ENCODE measurements at places on chromosomes 3 and 15.

GRCh38 chr15:63553388-63553791, 43.8 kb upstream of the FBXL22 start:
- DNase-seq: no peak

DNA sequence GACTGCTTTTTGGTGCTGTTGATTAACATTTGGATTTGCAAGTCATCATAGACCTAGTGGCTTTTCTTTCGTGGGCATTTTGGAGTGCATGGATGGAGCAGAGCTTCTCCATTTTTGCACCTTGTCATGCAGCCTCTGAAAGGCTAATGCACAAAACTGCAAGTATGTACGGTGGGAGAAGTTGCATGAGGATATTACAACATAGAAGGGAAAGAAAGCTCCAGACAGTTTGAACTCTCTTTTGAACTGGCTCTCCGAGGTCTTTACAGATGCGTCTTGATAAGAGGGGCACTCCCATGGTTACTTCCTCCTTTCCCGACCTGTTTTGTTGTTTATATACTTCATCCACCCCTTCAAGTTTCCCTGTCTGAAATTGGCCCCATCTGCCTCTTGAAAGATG, 147.1 kb upstream of the GBE1 start:
- DNase-seq: no peak

GRCh38 chr15:80563372-80563997, 131.6 kb upstream of the ABHD17C start:
- DNase-seq: no peak

- DNase-seq: peak; percentile 28
These were observed at the start of gene CAMK2N2 for GRCh38 chr3:184261270-184261853. Gene CAMK2N2 (minus strand): TSS chr3:184261553. CDS start chr3:184261285, 268 bp downstream.

- DNase-seq: no peak
These were observed 274 bp upstream of the ZCWPW2 start for GRCh38 chr3:28348265-28348628.

DNA sequence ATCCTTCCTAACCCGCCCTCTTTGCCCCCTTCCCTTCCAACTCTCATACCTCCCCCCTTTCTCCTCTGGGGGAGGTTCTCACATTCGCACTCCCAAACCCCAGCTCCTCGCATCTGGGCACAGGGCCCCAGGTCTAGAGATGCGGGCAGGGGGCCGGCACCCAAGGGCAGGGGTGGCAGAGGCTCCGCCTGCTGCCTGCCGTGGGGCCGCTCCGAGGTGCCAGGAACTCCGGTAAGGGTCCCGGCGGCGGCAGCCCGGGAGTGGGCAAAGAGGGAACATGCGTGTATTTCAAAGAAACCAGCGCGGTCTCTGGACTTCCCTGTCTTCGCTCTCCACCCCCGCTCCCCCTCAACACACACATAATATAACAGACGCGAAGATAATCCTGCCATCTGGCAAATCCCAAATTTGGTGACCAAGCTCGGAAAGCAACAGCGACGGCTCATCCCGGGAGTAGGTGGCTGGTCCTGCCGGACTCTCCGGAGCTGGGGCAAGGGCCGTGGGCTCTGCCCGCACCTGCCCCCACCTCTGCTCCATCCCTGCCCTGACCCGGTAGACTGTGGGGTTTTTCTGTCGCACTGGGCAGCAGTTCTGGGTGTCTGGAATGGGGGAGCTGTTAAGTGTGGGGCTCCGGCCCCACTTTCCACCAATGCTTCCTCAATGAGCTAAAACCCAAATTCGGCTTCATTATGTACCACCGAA, 31.0 kb downstream of the NR2F2 start:
- no peak for DNase-seq

- DNase-seq: no peak
These were observed 36.3 kb downstream of the MBNL1 start for GRCh38 chr3:152305075-152305474.

DNA sequence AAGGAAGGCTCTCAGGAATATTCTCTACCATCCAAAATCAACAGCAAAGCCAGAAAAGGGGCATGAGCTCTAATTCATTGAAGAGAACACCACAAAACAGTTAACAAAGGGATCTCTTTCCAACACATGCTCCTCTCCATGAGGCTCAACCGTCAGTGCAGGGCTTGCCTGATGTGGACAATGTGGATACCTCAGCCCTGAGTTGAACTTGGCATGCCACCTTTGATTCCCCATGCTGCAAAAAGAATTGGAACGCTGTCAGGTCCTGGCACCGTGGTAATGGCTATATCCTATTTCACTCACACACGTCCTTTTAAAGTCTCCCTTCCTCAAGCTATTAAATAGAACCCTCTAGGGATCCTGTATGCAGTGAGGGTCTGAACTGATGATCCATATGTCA, 30.7 kb upstream of the IP6K2 start:
- no peak for DNase-seq

- no peak for DNase-seq
These were observed 32.5 kb downstream of the PLXNA1 start for GRCh38 chr3:127015282-127016042.

GRCh38 chr3:27610800-27611525, 111.2 kb downstream of the EOMES start:
- no peak for DNase-seq

DNA sequence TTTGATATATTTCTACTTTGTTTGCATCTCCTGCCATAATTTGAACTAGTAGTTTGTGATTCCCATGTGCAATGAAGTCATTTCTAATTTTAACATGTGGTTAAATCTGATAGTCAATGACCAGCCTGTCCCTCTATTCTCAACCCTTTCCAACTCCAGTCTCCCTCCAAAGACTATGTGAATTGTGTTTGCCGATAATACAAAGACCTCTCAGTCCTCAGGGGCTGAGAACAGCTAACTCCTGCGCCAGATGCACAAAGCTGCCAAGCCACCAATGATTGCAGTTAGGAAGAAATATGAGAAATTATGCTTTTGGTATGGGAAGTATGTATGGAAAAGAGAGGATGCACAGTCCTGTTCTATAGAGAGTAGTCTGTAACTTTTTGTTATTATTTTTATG, 54.0 kb downstream of the KCNH8 start:
- no peak for DNase-seq

GRCh38 chr3:142022381-142022780, 127.0 kb downstream of the TFDP2 start:
- DNase-seq: no peak

- DNase-seq: no peak
These were observed 11.4 kb upstream of the MEX3B start for GRCh38 chr15:82056958-82057823.

- no peak for DNase-seq
These were observed 451.4 kb upstream of the ARPP21 start for GRCh38 chr3:35187908-35188307.

DNA sequence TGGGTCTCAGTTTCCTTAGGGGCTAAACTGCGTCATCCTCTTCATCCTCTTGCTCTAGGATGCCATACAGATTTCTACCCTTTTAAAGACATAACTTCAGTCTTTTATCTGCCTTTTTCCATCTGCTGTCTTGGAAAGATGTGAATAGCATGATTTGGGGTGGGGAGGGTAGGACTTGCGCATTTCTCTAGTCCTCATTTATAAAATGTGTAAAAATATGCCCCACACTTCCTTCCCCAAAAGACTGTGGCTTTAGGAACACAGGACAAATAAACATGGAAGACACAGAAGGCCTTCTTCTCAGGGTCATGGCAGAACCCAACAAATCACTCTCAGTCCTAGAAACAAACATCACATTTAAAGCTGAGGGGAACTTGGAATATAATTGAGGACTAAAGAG, 48.4 kb upstream of the BCL6 start:
- DNase-seq: no peak

- no peak for DNase-seq
These were observed 730 bp upstream of the RORA start for GRCh38 chr15:61229883-61230180.

DNA sequence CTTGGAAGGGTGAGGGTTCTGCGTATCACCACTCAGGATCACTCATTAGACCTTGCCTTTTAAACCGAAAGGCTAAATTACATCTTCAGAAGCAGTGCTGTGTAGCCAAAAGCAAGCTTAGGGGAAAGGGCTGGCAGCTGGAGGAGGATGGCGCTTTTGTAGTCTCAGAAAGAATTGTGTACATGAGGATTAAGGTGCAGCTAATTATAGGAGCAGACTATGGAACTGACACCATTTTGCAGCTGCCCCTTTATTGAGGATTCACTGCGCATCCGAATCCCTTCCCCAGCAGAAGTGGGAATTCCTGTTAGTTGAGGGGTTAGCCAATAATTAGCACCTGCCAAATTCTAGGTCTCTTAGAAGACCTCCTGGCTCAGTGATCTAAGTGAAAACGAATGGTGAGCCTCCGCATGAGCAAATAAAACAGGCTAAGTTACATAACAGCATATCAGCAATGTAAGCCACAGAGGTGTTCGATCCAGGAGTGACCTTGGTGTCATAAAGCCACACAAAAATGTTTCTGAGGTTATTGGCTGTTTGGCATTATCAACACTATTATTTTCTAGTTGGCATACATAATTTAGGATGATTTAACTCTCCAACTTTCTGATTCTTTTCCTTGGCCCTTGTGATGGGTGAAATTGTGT, 42.6 kb upstream of the SEMA6D start:
- no peak for DNase-seq

DNA sequence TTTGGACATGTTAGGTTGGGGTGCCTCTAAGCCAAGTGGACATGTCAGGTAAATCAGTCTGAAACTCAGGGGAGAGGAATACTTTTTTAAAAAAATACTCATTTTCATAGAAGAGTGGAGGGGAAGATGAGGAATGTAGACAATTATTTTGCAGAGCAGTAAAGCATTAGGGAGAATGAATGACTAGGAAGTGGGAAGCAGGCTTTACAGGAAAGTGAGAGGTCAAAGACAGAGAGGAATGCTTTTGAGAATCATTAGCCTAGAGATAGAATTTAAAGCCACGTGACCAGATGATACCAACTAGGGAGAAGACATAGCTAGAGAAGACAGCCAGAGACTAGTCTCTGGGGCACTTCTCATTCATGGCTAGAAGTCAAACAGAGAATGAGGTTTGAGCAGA, 91.0 kb downstream of the RAD18 start:
- no peak for DNase-seq

DNA sequence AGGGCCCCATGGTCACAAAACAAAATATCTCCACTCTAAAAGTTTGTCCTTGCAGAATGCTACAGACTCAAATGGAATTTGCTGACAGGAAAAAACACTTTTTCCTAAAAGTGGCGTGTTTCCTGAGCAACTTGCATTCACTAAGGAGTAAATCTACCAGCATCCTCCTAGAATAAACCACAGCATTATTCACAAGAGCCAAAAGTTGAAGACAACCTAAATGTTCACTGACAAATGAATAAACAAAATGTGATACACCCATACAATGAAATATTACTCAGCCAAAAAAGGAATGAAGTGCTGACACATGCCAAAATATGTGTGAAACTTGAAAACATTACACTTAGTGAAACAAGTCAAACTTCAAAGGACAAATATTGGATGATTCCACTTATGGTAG, 28.9 kb downstream of the ITGB5 start:
- no peak for DNase-seq

DNA sequence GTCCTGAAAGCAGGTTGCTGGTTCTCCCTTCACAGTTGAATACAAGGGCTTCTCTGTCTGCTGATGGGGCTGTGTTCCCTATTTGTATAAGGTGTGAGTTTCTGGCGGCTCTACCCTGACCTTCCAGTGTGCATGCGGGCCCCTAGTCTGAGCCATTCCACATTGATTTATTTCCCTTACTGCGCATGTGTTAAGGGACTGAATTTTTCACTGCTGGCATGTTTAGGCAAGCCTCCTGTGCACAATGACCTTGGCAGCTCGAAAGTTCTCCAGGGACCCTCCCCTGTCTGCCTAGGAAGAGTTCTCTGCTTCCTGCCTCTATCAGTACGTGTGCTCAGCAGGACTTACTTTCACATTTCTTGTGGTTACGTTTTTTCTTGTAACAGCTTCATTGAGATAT, 11.4 kb downstream of the TRAK1 start:
- DNase-seq: no peak

DNA sequence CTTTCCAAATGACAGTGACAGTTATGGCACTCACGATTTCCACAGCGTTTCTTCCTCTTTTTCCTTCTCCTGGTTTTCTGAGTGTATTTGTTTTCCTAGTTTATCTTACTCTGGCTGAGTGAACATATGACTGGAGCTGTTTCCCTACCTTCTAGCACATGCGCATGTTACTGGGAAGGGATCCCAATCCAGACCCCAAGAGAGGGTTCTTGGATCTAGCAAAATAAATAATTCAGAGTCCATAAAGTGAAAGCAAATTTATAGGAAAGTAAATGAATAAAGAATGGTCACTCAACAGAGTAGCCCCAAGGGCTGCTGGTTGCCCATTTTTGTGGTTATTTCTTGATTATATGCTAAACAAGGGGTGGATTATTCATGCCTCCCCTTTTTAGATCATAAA, 23.8 kb downstream of the METTL6 start:
- no peak for DNase-seq

- DNase-seq: no peak
These were observed 4.3 kb downstream of the EPHB1 start for GRCh38 chr3:134799393-134799792.

DNA sequence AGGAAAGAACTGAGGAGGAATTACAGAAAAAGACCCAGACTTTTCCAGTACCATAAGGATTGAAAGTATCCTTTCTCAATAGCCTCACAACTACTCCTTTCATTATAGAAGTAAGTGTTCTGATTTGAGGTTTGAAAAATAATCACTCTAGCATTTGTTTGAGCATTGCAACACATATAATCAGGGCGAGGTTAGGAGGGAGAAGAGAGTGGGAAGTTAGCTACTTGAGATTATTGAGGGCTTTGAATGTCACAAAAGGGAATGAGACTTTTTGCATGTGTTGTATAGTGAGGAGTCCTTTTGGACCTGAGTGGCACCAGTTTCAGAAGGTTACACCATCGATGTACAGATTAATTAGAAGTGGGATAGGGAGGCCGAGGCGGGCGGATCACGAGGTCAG, 65.2 kb upstream of the TNIK start:
- DNase-seq: no peak

DNA sequence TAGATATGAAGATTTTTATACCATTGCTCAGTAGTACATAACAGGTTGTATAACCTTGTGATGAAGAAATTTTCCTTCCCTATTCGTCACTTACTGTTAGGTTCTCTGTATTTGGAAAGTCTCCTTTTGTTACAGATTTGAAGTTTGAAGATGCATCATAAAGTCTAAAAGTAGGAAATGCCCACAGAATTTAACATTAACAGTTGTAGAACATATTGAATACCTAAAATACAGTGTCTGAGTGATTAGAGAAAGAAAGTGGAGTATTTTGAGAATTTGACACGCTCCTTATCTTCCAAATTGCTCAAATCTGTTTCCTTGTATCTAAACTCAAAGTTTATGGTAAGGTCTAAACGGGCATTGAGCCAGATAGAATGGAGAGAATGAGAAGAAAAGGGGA, 111.3 kb downstream of the MBNL1 start:
- DNase-seq: no peak

GRCh38 chr15:59569477-59569876, 42.1 kb upstream of the GCNT3 start:
- DNase-seq: no peak

GRCh38 chr3:196463478-196463756, 31.2 kb upstream of the UBXN7 start:
- no peak for DNase-seq

GRCh38 chr15:62241135-62241770, 76.2 kb upstream of the C2CD4B start:
- no peak for DNase-seq
